ENCODE measurements at places on chromosomes 6 and 20.

GRCh38 chr6:14379568-14379967, 262.0 kb downstream of the CD83 start:
- no peak for DNase-seq

GRCh38 chr6:57247603-57248002, 25.5 kb upstream of the RAB23 start:
- DNase-seq = no peak

GRCh38 chr6:115891111-115891669, 169.5 kb downstream of the FRK start:
- no peak for DNase-seq

DNA sequence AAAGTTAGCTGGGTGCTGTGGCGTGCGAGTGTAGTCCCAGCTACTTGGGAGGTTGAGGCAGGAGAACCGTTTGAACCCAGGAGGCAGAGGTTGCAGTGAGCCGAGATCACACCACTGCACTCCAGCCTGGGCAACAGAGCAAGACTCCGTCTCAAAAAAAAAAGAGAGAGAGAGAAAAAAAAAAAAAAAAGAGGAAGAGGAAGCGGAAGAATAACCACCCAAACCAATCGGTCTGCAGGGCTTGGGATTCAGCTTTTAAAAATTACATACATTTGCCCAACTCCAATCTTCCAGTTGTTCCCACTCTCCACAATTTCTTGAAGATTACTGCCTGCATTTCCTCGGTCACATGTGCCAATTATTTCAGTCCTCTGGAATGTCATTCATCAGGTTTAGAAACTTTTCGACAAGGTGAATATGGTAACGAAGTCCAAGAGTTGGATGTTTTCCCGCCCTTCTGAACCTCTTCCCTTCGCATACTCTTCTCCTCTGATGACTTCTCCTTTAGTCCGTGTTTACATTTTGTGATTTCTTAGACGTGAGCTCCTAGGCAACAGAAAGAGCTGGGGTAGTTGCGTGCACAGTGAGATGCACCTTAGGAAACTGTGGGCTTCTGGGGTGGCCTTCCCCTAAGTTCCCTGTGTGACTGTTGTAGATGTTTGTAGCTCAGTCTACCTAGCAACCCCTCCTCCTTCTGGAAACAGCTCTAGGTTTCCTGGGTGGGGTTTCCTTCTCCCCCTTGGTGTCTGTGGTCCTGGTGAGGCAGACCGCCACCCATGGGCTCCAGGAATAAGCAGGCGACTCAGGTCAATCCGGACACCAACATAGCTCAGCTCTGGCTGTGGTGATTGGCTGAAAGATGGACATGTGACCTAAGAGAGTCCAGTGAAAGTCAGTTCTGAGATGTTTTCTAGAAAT, 63.0 kb upstream of the NCOA3 start:
- peak; percentile 89 for DNase-seq

GRCh38 chr6:155970876-155971708, 515.5 kb upstream of the NOX3 start:
- DNase-seq = no peak
